ENCODE measurements at places on chromosomes 4 and X. TPM values are rescaled to one million over a fixed set of nuclear protein-coding genes. Genes with fewer than 3 reads are reported as not detected.

CT45A2 gene
- not detected for total RNA-seq

DNA sequence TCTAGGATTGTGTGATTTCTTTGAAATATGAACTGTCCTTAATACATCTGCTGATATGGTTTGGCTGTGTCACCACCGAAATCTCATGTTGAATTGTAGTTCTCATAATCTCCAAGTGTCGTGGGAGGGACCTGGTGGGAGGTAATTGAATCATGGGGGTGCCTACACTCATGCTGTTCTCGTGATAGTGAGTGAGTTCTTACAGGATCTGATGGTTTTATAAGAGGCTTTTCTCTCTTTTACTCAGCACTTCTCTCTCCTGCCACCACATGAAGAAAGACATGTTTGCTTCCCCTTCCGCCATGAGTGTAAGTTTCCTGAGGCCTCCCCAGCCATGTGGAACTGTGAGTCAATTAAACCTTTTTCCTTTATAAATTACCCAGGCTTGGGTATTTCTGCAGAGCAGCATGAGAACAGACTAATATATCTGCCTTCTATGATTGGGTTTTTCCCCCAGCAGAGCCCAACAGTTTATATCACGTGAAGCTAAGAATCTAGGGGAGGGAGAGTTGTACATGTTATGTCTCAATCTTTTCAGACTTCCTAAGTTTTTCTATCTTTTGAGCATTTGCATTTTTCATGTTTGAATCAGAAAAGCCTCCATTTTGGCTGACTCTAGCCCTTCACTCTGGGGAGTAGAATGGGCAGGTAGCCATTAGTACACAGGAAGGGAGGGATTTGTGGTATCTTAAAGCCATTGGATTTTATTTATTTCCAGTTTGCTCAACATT is 58.9 kb downstream of the PLAC1 start:
- no peak for DNase-seq

- no peak for DNase-seq
Observed at GRCh38 chrX:46577221-46578005, 3.8 kb downstream of the CHST7 start.

DNA sequence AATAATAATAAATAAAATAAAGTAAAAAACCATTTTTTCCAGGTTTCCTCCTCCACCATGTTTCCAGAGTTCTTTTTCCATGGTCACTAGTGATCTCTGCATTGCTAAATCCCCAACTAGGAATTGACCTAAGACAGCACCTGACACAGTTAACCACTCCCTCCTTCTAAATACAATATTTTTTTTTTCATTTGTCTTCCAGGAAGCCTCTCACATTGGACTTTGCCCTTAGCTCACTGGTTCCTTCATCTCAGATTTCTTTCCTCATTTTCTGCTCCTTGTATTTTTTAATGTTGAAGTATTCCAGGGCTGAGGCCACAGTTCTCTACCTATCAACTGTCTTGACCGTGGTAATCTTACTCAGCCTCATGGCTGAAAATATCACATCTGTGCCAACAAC is 187.3 kb upstream of the FAM241A start:
- no peak for DNase-seq

Data from frontal cortex (tissue), 4 donors.